Activated naive CD8-positive, alpha-beta T cell treated with anti-CD3 and anti-CD28 coated beads, Interleukin-2, amount 50 U/mL, for 24 hours (primary cell): ENCODE measurements at places on chromosomes 6 and 20.
A peak's percentile ranks its signal among the peaks of the same experiment; 100 is the strongest.

- DNase-seq = no peak
Observed at GRCh38 chr20:16216227-16216913, 356.9 kb downstream of the KIF16B start.

DNA sequence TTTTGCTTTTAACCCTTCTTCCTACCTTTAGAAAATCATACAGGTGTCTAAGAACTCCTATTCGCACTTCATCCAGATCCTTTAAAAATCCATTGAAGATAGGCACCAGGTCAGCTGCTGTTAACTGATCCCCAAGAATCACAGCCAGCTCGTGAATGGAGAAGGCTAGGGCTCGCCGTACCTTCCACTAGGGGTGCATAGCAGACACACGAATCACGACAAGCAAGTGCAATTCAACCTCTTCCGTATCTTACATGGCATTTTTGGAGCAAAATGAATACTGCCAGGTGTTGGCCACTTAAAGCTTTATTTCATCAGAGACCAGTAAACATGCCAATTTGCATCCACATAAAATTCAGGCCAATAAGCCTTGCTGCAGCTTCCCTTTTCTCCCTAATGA is 10.8 kb upstream of the ANKRD60 start:
- DNase-seq = no peak

GRCh38 chr6:43869079-43869710 is 99.2 kb downstream of the VEGFA start:
- DNase-seq = no peak

DNA sequence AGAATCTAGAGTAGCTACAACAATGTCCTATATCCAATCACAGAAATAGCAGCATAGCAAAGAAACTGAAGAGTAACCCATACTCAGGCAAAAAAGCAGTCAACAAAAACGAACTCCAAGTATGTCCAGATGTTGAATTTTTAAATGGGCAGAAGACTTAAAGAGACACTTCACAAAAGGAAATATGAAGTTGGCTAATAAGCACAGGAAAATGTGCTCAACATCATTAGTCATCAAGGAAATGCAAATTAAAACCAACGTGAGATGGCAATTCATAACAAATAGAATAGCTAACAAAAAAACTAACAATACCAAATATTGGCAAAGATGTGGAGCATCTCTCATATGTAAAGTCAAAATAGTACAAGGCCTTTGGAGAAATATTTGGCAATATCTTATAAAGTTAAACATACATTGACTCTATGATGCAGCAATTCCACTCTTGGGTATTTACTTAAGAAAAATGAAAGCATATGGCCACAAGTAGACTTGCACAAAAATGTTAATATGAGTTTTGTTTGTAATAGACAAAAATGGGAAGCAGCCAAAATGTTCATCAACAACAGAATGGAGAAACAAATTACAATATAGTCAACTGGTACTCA is 37.7 kb downstream of the FRK start:
- DNase-seq = no peak

- DNase-seq = peak; percentile 32
Observed at GRCh38 chr20:25296094-25297093, 48.5 kb downstream of the PYGB start.

DNA sequence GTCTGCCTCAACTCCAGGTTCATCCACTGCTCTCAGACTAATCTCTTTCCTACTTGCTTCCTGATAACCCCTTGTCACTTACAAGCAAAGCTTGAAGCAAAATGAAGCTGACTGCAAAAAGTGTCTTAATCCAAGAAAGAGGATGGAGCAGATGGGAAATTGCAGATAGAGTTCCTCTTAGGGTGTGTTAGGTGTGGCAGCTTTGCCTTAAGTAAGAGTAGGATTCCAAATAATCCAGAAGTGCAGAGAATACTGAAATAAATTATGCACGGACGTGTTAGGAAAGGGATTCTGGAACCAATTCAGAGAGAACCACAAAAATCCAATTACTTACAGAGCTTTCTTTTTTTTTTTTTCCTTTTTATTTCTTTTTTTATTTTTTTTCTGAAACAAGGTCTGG is 6.1 kb upstream of the RPL7L1 start:
- DNase-seq = no peak

DNA sequence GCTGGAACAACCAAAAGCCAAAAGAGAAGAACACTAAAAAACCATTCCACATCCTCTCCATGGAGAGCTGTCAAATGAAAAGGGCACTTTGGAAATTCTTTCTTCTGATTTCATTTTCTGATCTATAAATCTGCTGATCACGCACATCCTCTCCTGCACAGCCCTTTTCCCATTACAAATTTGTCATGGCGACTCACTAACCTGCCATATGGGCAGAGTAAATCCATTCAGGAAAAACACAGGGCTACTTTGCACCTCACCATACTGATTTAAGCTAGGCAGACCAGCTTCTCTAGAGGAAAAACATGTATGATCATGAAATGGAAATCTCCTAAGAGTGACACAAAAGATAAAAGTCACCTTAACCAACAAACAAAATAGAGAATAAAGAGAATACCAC is 26.0 kb downstream of the TOMM6 start:
- no peak for DNase-seq

- DNase-seq = no peak
Observed at GRCh38 chr6:27136978-27137814, 110.3 kb upstream of the PRSS16 start.

GRCh38 chr20:25579081-25579770 is 6.1 kb downstream of the NINL start:
- no peak for DNase-seq

DNA sequence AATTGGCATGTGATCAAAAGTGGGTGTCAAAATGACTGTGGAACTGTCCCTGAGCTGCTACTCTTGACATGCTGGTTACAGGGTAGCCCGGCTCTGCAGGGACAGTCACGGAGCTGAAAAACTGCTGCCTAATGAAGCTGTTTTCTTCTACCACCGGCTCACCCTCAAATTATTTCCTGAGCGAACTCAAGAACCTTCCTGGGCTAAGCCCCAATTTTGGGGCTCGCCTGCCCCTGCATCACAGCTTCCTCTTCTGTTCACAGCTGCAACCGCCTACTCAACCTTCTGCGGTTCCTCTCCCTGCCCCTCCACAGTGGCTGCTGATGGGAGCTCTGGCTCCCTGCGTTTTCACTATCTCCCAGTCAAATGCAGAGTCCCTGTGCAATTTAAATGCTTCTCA is 110.8 kb upstream of the MLN start:
- DNase-seq = peak; percentile 44

GRCh38 chr6:16519265-16520242 is 241.7 kb downstream of the ATXN1 start:
- DNase-seq = no peak
